ENCODE measurements at places on chromosomes 2 and 18.

DNA sequence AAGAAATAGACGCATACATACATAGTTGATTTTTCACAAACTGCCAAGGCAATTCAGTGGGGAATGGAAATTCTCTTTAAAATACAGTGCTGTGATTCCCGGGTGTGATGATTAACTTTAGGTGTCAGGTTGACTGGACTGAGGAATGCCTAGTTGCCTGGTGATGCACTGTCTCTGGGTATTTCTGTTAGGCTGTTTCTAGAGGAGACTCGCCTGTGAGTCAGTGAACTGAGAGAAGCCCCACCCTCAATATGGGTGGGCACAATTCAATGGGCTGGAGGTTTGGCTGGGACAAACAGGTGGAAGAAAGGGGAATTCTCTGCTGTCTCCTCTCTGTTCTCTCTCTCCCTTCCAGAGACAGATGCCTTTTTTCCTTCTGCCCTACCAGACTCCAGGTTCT is 187.6 kb downstream of the ARHGAP28 start:
- DNase-seq, result no peak

GRCh38 chr2:180247658-180248057 is 240.6 kb upstream of the CWC22 start:
- no peak for DNase-seq

- DNase-seq, result peak; percentile 26
Measured at GRCh38 chr2:143936848-143937722, 582.8 kb downstream of the ZEB2 start.

GRCh38 chr2:189267925-189268579 is 88.5 kb upstream of the COL5A2 start:
- no peak for DNase-seq

DNA sequence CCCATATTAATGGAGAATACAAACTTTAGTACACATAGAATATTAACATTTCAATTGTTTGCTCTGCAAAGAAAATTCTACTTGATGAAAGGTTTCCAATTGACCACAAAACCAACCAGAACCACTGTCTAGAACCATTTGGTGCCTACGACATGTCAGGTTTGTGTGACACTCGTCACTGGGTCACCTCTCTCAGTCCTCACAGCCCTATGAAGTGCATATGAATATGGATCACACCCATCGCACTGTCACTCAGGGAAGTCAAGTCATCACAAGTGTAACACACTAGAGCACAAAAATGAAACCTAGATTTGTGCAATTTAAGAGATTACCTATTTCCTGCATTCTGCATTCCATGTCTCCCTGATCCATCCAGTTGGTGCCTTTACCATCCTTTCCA is 43.7 kb downstream of the PTPN2 start:
- no peak for DNase-seq

GRCh38 chr2:109137616-109138015 is 8.6 kb downstream of the SH3RF3 start:
- DNase-seq, result no peak

Data from HuH-7.5 (cell line).